ENCODE measurements at places on chromosomes 2 and 18.

DNA sequence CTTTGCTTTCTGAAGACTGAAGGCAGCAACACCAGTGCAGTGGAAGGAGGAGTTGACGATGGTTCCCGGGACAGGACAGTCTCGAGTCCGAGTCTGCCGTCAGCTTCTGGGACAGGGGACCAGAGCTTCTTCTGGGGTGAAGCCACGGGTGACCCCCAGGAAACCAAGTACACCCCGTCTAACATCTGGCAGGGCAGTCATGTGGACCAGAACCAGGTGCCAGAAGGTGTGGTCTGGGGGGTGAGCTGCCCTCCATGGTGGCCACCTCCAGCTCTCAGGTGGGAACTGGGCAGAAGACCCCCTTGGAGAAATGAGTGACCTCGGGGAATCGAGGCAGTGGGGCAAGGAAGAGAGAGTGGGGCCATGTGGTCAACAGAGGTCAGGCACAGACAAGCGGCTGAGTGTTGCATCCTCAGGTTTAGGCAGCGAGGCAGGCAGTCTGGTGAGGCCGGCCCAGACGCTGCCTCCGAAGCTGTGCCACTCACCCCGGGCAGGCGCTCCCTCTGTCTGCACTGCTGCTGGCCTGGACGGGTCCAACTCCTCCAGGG is 204.3 kb downstream of the HDAC4 start:
- no peak for DNase-seq

DNA sequence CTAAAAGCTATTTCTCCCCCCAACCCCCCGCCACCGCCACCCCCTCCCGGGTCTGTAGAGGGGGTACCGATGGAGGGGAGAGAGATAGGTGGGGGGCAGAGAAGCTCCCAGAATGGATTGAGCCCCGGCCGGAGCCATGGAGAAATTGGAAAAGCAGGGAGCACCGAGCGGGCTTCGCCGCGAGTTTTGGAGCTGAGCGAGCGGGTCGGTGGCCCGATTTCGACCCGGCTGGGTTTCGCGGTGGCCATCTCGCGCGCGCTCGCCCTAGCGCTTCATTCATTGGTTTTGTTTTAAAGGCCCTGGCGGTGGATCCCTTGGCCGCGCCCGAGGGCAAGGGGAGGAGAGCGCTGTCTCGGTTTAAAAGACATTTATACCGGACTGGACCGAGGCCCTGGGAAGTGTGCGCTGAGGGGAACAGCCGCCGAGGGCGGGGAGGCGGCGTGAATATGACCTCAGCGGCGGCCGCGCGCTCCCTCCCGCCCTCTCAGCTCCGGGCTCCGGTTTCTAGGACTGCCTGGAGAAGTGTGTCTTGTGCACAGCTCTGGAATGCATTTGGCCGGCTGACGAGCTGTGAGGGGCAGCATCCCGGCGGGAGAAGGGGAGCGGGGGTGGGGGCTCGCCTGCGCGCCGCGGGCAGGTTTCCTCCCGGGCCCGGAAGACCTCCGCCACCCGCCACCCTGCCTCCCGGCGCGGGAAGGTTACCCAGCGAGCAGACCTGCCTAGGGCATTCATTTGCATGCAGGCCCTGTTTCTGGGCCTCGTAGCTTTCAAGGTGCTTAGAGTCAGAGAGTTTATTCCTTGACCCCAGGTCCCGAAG is 1.7 kb upstream of the SMAD7 start:
- no peak for DNase-seq

DNA sequence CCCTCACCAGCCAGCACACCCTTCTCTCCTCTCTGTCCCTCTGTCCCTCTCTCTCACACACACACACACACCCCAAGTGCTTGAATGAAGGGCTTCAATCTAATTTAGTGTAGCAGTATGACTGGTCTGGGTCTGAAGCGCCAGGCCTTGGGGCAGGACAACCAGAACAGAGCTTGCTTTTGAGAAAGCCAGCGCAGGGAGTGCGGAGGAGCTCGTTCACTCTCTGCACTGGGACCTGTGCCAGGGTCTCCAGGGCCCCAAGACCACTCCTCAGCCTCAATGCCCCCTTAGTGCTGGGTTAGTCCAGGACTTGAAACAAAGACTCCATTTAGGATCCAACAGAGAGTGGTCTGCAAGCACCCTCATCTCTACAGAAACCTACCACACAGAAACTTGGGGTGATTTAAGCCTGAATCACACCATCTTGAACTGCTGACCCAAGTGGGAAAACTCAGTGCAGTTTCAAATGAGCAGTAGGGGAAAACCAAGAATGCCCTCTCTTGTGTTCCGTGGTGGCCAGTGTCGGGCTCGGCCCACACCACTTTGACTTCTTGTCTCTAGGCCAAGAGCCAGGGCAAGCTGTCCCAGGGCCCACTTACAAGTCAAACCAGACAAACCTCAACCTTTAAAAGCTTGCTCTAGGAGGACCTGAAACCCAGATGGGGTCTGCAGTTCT is 66.6 kb upstream of the WIPF1 start:
- DNase-seq, result no peak

- no peak for DNase-seq
These were observed 878.8 kb downstream of the RNF144A start for GRCh38 chr2:7795778-7796563.

DNA sequence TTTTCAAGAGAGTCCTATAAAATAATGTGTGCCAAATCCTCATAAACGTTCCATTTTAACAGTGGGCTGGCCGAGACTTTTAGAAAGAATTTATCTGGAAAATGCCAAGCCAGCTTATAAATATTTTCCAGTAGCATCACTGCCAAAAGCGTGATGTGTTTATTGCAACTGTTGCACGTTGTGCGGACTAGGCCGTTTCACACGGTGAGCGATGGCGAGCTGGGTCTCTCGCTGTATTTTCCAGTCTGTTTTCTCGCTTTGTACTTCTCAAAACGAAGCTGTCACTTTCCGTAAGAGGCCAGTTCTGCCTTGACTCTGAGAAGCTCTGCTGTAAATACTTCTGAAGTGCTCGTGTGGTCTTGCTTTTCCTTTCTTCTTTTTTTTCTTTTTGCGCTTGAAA is 65.0 kb upstream of the ZNF236 start:
- no peak for DNase-seq

DNA sequence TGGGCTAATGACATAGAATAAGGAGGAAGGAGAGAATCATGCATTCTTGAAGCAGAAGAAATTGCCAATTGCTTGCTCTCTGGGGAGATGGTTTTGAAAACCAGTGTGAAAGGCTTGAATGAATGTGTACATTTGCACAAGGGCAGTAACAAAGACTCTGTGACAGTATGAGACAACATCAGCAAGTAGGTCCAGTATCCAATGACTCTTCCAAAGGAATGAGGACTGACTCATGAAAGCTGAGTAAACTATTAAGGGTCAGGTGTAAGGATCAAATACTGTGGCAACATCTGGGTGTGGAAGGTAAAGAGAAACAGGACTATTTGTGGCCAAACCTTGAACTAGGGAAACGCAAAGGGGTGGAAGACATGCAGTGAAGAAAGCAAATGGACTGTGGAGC is 886.0 kb upstream of the CHAC2 start:
- no peak for DNase-seq

GRCh38 chr2:28339516-28340175 is 53.0 kb upstream of the FOSL2 start:
- DNase-seq, result no peak

DNA sequence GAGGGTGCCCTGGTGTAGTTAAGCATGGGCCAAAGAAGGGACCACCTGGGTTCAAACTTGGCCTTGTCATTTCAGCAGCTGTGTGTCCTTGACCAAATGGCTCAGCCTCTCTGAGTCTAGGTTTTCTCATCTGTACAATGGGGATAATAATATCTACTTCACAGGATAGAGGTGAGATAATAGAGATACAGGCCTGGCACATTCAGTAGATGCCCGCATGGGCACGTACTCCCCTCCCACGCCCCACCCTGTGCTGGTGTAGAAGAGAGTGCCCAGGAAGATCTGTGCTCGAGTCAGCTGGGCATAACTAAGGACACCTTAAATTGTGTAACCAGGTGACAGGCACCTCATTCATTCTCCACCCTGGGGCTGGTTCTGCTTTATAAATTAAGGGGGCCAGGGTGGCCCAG is 8.4 kb upstream of the TMEM185B start:
- DNase-seq, result no peak

GRCh38 chr2:241796610-241797138 is 12.3 kb upstream of the NEU4 start:
- DNase-seq, result no peak

- peak; percentile 42 for DNase-seq
These were observed 78.1 kb downstream of the AAK1 start for GRCh38 chr2:69565431-69565839.

DNA sequence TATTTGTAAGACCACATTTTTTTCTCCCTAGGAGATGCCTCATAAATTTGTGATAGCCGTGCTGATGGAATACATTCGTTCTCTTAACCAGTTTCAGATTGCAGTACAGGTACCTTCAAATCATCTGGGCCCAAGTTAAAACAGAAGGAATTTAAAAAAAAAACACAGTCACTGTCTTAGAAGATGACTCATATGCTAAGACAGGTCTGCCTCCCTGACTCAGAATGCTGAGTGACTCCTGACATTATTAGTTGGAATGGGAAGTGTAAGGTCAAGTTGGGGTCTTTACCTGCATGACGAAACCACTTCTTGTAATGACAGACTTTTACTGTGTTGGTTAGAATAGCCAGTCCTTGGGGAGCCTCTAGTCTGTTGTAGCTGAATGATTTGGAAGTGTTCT is 26.3 kb downstream of the RMC1 start:
- DNase-seq, result no peak

DNA sequence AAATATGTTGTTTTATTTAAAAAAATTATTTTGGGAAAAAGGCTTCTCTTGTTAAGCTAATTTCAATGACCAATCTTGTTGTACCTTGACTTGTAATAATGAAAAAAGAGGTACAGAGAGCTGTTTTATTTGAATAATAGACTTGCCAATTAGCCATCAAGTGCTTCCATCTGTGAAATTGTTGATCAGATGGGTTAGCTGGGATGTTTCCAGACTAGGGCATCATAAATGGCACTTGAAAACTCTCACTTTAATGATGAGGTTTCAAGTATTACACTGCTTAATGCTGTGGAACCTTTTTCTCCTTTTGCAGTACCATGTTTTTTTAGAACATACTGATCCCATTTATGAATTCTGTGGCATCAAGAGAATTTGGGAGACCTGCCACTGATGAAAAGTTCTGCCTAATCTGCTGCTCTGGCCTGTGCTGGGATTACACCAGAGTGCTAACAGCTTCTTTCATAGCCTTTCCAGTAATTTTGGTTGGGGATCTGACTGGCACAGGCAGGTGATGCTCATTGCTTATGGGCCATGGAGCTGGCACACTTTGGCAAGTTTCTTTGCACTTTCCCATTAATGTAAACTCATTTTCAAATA is 24.2 kb downstream of the PSMD14 start:
- no peak for DNase-seq

GRCh38 chr2:237214963-237215362 is 129.3 kb downstream of the COPS8 start:
- no peak for DNase-seq

- DNase-seq, result no peak
These were observed 52.9 kb upstream of the APCDD1 start for GRCh38 chr18:10401521-10401920.

DNA sequence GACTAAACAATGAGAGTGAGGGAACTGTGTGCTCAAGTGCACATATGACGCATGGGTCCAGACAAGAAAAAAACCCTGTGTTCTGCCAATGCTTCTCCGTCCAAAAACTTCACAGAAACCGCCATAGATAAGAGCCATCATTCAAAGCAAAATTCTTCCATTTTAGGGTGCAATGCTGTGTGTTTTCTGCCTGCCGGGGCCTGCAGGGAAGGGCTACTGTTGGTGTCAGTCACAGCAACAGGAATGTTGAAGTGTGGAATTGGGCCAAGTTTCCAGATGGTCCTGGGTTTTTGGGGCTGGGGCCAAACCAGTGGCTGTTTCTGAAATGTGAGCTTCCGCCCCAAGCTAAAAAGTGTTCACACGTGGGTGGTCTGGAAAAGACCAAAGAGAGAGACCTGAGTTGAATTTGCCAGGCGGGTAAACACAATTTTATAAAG is 677 bp upstream of the MC2R start:
- DNase-seq, result no peak

GRCh38 chr2:144357623-144358373 is 162.1 kb downstream of the ZEB2 start:
- no peak for DNase-seq

- no peak for DNase-seq
These were observed 54.1 kb upstream of the MEX3C start for GRCh38 chr18:51251625-51252024.

- DNase-seq, result no peak
These were observed 2.9 kb upstream of the EML6 start for GRCh38 chr2:54720563-54720962.

- DNase-seq, result no peak
These were observed 54.4 kb upstream of the FOSL2 start for GRCh38 chr2:28338046-28338817.

- no peak for DNase-seq
These were observed 36.9 kb upstream of the TANC1 start for GRCh38 chr2:158931572-158931971.

DNA sequence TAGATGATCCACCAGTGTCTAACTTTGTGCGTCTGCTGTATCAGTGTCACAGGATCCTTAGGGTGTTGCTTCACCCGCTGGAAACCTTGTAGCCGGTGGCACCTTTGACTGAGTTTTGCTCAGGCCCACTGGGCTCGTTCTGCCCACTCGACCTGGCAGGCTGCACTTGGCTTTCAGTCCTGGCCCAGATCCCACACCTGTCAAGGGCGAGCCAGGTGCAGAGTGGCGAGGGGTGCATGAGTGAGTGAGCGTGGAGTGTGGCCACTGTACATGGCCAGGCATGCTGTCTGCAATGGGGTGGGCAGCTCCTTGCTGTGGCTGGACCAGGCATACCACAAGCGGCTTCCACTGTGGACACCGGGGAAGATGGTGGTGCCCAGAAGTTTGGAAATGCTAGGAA is 179.0 kb downstream of the FAM210A start:
- DNase-seq, result no peak

DNA sequence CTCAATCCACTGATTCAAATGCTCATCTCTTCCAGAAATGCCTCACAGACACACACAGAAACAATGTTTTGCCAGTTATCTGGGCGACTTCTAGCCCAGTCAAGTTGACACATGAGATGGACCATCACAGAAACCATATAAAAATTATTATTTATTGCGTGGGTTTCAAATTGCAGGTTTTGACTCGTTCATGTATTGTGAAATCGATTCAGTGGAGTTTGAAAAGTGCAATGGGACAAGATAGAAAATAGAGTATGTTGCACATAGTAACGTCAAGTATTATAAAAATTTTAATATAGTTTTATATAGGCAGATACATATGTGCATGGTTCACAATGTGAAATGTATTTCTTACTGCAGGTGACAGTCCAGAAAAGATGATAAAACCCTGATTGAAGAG is 100.8 kb downstream of the MRPS9 start:
- no peak for DNase-seq

- DNase-seq, result no peak
These were observed 102.1 kb downstream of the FAM117B start for GRCh38 chr2:202736826-202737225.

- DNase-seq, result no peak
These were observed 72.5 kb downstream of the RTTN start for GRCh38 chr18:70132999-70133398.

- no peak for DNase-seq
These were observed 174.9 kb downstream of the CELF4 start for GRCh38 chr18:37390687-37391086.

- no peak for DNase-seq
These were observed 95.2 kb upstream of the FBXO11 start for GRCh38 chr2:48001498-48001897.

- DNase-seq, result no peak
These were observed 100.9 kb downstream of the CRIM1 start for GRCh38 chr2:36456227-36457175.
